ENCODE measurements at places on chromosomes 2 and 18.
A peak's percentile ranks its signal among the peaks of the same experiment; 100 is the strongest.

- DNase-seq, result no peak
These were observed 1.8 kb downstream of the WNT10A start for GRCh38 chr2:218882461-218882816.

DNA sequence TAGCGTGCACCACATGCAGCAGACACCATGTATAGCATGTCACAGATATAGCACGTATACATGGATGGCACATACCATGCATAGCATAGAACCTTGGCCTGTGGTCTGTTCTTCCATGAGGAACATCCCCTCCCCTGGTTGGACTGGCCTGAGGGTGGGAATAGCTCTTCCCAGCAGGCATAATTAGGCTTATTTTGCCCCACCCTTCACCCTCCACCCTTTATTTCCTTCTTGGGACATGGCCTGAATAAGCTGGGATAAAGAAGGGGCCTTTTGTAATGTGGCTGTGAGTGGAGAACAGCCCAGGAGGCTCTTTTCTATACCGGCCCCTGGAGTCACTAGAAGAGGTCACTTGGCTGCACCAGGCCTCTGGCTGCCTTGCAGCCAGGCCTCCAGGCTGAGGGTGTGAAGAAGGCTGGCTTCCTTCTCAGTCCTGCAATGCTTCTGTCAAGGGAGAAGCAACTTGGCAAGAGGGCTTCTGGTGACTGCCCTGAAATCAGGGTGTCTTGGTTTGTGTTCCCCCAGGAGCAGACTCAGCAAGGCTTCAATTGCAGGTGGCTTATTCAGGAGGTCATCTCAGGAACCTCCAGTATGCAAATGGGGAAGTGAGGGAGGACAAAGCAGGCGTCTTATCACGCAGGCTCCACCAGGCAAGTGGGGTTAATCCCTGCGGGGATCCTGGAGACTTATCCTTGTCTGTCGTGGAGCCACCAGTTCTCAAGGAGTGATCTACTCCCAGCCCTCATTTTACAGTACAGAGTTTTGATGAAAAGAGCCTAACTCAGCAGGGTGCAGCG is 68.2 kb downstream of the HS6ST1 start:
- peak; percentile 90 for DNase-seq

DNA sequence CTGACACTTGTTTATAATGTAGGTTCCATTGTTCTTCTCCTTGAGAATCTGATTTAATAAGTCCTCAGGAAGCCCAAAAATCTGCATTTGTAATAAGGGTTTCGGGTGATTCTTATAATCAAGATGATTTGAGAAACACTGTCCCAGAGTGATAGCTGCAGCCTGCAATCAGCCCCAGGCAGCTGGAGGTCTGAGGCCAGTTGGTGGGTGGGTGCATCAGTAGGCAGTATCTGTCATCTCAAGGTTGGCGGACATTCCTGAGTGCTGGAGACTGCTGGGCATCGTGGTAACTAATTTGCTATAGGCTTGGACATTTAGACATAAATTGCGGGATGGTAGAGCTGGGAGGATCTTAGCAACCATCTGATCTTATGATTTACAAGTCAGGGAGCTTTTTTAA is 2.7 kb upstream of the IL18RAP start:
- no peak for DNase-seq

GRCh38 chr2:239240414-239240881 is 160.4 kb downstream of the HDAC4 start:
- DNase-seq, result peak; percentile 30

GRCh38 chr2:69704446-69704845 is 37.5 kb upstream of the ANXA4 start:
- DNase-seq, result no peak

GRCh38 chr2:197614532-197614931 is 60.9 kb downstream of the RFTN2 start:
- DNase-seq, result no peak

DNA sequence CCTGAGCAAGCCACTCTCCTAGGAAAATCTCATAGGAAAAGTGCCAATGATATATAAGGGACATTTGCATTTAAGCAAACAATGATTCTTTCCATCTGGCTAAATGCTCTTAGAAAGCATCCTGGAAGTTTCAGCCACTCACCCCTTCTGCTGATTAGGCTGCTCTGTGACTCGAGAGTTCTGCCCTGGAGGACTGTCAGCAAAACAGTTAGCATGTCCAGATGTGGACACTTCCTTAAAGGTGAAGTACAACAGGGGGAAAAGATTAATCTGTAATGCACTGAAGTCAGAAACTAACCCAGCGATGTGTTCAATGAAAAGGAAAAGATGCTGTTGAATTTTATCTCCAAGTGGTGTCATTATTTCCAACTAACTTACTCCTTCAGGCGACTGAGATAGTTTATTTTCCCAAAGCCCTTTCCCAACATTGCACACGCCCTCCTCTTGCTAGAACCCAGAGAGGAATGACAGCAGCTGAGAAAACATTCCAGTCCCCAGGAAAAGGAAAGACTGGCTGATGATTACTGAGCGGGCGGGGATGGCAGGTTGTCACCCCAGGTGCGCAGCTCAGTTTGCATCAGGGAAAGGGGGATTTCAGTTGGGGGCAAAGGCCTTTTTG is 214.0 kb downstream of the SS18 start:
- DNase-seq, result no peak

- DNase-seq, result no peak
These were observed 1252.7 kb upstream of the FAM98A start for GRCh38 chr2:34851804-34852203.

GRCh38 chr2:84832772-84833461 is 48.0 kb downstream of the TRABD2A start:
- DNase-seq, result no peak

GRCh38 chr18:3552305-3552704 is 102.3 kb downstream of the TGIF1 start:
- DNase-seq, result peak; percentile 38

DNA sequence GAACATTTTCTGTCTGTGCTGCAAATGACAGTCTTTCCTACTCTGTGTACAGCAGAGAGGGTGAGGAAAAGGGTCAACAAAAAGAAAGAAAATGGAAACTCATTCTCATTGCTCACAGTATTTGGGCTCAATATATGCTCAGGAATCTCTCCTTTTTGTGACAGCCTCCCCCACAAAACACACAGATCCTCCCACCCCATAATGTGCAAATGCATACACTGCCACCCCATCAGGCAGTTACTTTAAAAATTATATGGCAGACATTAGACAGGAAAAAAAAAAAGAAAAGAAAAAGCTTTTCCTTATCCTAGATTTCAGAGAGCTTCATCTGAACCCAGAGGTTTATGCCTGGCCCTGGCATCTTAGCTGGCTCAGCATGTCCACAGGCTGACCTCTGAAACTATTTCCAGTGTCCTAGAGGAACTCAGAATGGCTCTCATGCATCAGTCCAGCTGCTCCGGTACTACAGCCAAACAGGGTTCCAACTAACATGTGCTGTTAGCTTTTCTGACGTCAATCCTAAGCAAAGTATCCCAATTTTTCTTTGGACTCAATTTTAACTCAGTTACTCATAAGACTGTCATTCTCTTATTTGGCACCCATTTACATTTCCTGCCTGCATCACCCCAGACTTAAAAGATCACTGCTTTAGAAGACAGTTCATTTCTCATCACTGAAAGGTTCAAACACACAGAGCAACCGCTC is 105.9 kb downstream of the RBMS1 start:
- no peak for DNase-seq

DNA sequence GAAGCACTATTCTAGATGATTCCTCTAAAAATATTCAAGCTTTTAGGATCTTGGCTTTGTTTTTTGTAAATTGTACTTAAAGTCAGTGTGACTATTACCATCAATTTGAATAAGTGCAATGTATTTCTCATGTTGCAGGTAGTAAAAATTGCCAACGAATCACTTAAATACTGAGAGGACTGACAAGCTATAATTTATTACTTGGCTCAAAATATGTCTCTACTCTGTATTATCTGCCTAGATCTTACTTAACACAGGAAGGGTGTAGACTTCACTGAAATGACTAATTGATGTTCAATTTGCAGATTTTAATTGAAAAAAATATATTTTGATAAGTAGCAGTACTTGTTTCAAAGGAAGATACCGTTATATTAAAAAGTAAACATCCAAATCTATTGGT is 202.3 kb downstream of the SLC8A1 start:
- DNase-seq, result no peak

GRCh38 chr2:45681675-45682074 is 30.2 kb downstream of the PRKCE start:
- no peak for DNase-seq

DNA sequence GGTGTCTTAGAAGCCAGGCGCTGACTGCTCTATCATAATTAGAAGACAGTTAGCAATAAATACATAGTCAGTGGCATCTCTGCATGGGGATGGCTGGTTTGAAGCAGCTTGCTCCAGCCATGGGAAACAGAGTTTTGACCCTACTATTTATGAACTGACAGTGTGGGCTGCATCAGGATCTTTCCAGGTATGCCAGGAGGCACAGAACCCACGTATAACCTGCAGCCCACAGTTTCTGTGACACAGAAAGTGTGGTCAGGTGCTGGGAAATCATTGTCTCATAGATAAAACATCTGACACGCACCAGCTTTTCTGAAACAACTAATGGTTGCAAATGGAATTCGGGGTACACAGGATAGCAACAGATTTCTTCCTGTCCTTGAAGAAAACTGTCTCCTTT is 34.7 kb downstream of the INPP4A start:
- no peak for DNase-seq

DNA sequence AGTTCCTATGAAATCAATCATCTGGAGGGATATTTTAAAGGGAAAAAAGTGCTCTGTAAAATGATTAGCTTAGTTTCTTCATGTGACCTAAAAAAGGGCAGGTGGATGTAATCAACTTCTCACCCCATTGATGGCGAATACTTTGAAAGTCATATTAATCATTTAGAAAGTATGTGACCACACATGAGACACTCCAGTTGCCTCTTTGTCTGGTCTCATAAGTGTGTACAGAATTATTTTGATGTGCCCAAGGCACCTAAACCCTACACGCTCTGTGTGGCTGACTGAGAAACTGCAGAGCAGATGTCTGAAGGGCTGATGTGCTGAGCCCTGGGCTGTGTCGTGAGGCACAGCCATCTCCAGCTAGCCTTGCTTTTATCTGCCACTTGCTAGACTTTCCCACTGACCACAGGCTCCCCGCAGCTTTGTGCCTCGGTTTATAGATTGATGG is 26.9 kb downstream of the SGPP2 start:
- peak; percentile 63 for DNase-seq

GRCh38 chr2:46353509-46353908 is 56.3 kb downstream of the EPAS1 start:
- DNase-seq, result no peak

DNA sequence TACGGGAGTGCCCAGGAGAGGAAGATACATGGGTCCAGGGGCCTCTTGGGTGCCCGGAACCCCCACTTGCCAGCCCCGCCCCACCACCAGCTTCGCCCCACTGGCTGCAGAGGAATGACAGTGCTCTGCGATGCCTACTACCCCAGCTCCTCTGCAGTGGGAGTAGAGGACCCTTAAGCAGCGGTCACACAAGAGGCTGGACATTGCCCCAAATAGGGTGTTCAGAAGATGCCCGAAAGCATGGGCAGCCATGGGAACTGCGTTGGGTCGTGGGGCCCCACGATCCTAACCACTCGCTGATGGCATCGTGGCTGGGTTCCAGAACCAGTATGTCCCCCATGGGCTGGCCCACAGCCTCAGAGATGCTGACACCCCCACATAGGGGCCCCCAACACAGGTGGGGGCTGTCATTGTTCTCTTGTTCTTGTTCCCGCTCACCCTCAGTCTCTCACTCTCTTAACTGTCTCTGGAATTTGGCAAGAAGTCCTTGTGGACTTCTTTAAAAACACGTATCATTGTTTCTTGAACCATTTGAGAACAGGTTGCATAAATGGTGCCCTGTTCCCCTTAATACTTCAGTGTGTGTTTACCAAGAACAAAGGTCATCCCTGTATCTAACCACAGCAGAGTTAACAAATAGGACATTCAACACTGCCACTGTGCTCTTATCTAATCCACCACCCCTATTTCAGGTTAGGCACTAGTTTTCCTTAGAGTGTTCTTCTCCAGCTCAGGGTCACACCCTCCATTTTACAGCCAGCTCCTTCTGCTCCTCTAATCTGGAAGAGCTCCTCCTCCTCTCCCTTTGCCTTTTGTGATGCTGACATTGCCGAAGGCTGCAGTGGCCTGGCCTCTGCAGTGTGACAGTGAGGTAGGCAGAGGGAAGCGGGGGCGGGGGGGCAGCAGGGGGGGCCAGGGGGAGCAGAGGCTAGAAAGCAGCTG is 76.3 kb downstream of the STPG4 start:
- no peak for DNase-seq

Measured in WERI-Rb-1 (cell line).